HS-5 (cell line): ENCODE measurements at places on chromosomes 4 and X.

DNA sequence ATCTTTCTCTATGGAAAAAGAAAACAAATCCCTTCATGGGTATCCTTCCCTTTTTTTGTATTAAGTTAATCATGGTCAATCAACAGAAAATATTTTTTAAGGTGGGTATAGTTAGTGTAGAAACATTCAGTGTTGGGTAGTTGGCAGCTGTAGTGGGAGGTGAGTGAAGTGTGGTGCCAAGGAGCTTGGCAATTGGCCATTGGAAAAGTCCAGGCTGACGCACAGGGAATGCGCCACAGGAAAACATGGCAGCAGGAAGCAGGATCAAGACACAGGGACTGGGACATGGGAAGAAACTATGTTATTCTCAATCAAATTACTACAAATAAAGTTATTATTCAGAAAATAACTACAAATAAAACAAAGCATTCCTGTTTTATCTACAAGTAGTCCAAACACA is 20.0 kb downstream of the PALLD start:
- no peak for DNase-seq

DNA sequence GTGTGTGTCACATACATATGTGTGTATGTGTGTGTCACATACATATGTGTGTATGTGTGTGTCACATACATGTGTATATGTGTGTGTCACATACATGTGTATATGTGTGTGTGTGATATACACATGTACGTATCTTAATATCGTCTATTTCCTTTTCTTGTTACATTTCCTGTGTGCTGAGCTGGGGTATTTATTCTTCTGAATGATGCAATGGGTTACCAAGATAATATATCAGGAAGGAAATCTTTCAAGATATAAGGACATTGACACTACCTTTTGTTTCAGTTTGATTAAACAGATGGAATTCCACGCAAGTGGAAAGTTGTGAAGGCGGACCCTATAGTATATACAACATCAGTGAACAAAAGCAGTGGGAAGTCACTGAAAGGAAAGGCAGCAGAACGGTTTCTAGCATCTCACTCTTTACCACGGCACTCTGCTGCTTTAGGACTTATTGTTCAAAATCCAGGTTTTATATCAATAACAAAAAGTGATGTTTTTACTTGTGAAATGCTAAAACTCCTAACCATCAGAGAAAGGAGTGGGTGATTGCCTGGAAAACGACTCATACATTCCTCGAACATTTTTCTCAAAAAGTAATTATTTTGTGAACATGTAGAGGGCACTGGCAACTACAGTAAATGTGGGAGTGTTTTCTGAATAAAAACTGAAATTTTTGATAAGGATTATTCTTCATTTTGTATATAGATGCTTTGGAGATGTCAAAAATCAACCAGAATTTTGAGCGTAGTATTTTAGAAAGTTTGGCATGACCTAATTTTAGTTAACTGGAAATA is 43.1 kb upstream of the IL21 start:
- no peak for DNase-seq

- DNase-seq, result no peak
Observed at GRCh38 chrX:136755411-136755810, 25.3 kb downstream of the ARHGEF6 start.

DNA sequence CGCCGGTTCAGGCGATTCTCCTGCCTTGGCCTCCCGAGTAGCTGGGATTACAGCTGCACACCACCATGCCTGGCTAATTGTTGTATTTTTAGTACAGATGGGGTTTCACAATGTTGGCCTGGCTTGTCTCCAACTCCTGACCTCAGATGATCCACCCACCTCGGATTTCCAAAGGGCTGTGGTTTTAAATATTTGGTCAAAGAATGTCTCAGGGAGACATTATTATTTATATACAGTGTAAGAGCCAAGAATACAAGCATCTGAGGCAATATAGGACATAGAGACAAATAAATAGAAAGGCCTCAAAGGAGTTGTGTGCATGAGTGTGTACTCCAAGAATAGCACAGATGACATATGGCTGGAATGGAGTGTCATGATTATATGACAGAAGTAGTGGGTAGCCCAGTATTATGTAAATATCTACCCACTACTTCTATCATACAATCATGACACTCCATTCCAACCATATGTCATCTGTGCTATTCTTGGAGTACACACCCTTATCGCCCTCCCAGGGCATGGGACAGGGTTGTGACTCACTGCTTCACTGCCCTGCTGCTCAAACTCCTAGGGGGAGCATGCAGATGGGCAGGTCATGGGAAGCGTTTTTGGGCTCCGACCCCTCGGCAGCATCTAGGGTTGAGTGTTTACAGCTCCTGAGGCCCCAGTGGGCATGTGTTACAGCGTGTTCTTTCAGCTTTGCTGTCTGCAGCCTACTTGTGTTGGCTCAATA is 1649.8 kb upstream of the PCDH10 start:
- peak; percentile 64 for DNase-seq
